ENCODE measurements at places on chromosomes 7 and 10.

GRCh38 chr7:106050746-106051117, 61.4 kb downstream of the SYPL1 start:
- peak; percentile 50 for DNase-seq

GRCh38 chr7:111091593-111092358, 849 bp downstream of the LRRN3 start:
- no peak for DNase-seq

DNA sequence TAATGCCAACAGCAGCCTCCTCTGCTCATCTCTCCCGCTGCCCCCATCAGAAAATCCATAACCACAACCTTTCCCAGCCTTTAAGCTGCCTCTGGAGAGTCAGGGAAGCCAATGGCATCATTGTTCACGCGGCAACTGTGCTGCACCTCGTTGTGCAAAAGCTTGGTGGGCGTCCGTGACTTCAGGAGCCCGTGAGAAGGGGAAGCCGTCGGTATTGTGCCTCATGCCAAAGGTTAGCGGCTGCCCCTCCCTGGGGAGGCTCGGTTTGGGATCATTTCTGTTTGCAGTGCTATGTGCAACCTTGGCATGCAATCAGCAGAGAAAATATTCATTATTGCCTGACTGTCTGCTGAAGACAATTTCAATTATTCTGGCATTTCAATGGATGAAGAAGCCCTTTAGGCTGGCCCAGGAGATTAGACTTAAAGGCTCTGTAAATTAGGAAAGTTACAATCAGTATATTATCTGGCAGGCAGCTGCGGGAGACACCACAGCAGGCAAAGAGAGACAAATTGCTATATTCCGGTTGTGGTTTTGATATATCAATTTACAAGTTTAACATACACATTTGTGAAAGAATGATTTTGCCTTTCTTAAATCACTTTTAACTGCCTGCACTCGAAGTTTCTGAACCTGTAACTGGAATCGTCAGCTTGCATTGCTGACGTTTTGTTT, 244.5 kb downstream of the GATA3 start:
- DNase-seq, result no peak

GRCh38 chr7:29017713-29018112, 59.6 kb upstream of the TRIL start:
- DNase-seq, result peak; percentile 6

- DNase-seq, result no peak
Measured at GRCh38 chr7:36794689-36795088, 70.4 kb upstream of the AOAH start.

- peak; percentile 50 for DNase-seq
Measured at GRCh38 chr7:46660402-46660980, 739.4 kb upstream of the IGFBP3 start.

DNA sequence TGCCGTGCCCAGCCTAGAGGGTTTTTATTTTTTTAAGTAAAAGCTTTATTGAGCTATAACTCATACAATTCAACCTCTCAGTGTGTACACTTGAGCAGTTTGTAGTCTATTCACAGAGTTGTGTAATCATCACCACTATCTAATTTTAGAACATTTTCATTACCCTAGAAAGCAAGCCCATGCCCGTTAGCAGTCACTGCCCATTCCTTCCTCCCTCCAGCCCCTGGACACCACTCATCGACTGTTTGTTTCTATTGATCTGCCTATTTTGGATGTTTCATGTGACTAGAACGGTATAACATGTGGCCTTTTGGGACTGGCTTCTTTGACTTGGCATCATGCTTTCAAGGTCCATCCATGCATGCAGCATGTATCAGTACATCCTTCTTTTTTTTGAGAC, 25.7 kb upstream of the SEC61A2 start:
- DNase-seq, result no peak

- no peak for DNase-seq
Measured at GRCh38 chr10:73937333-73938043, 26.6 kb downstream of the PLAU start.

- DNase-seq, result peak; percentile 7
Measured at GRCh38 chr7:125136755-125137532, 207.3 kb upstream of the POT1 start.

- DNase-seq, result no peak
Measured at GRCh38 chr7:721619-722248, 4.8 kb upstream of the DNAAF5 start.

- no peak for DNase-seq
Measured at GRCh38 chr10:80582286-80582960, 44.7 kb downstream of the SH2D4B start.

DNA sequence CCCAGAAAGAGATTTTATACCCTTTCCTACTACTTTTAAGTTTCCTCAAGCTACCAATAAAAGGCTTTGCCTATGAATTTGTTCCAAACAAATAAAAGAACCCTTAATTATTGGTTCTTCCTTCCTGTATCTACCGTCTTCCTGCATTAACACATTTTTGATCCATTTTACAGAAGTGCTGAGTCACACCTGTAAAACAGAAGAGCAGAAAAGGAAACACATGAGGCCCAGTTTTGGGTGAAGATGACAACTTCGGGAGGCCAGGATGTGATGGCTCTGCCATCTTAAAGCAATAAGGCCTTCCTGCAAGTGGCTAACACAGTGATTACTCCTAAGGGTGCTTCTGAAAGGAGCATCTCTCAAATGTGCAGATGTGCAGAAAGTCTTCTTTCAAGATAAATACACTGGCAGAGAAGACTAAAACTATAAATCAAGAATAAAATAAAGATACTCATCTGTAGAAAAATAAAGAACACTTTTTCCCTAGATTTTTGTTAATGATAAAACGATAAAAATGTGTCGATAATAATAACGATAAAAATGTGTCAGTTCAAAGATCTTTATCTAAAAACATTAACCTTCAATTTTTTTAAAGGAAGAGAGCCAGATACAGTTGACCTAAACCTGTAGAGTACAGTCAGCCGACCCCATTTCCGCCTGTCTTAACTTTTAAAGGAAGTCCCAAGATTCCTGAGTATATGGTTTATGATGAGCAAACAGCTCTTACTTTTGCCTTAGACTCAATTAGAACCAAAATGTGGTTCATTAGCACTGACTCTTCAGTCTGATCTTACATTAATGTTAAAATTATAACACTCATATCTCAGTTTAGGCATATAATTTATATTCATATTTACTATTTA, 108.6 kb downstream of the UBE2H start:
- no peak for DNase-seq

DNA sequence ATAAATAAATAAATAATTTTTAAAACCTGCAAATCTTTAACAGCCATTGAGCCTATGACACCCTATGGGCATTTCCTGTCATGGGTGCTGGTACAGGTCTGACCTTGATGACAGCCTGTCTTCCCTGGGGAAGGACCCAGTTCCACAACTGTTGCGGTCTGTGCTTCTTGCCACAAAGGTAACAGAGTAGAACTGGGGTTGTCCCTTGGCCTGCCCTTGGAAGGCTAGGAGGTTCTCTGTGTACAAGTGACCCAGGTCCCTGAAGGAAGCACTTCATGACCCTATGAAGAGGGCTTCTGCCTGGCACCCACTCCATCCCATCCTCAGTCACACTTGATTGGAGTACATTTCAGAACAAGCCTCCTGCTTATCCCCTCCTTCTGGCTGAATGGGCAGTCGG, 66.9 kb downstream of the OGDH start:
- DNase-seq, result no peak

- DNase-seq, result no peak
Measured at GRCh38 chr10:33780961-33781360, 446.5 kb upstream of the NRP1 start.

GRCh38 chr10:44925224-44925623, 14.1 kb downstream of the TMEM72 start:
- peak; percentile 6 for DNase-seq

DNA sequence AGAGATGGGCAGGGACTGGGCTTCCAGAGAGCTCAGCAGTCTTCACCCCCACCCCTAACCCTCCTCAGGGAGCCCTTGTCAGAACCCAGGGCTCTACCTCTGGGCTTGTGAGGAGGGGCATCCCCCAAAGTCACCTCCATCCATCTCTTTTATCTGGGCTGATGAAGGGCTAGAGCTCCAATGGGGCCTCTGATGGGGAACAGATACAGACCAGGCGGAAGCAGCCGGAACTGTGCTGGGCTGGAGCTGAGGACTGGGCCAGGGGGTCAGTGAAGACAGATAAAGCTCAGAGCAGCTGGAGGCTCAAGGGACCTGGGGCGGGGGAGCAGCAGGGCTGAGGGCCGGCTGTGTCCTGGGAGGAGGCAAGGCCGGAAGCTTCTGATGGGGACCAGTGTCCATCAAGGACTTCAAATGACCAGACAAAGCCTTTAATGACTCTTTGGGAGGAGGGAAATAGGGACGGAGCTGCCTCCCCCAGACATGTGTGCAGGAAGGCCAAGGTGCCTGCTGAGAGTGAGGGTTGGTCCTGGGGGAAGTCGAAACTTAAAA, 10.2 kb downstream of the KAZALD1 start:
- DNase-seq, result no peak

GRCh38 chr7:155412416-155413253, 45.3 kb upstream of the EN2 start:
- DNase-seq, result peak; percentile 6

DNA sequence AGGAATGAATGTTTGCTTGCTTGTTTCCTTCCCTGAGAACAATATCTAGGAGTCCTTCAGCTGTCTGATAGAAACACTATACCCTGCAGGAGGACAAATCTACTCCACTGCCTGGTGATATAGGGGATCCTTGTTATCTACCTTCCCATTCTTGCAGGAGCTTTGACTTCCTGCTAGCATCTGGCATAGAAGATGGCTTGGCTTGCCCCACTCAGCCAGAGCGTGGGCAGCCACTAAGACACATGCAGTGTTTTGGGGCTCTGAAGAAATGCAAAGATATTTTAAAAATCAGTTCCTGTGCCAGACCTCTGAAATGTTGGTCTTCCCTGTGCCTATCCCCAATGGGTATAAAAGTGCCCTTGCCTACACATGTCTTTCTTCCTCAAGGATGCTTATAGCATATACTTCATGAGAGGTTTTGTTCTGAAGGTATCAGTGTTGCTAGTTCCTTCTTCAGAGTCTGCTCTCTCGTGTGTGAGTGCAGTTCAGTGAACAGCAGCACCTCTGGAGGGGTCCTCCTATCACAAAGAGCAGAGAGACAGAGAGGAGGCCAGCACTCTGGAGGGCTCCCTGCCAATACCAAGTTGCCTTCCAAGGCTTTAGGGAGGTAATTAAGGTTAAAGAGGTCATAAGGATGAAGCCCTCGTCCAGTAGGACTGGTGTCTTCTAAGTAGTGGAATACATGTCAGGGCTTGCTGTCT, 149.1 kb upstream of the CALCR start:
- DNase-seq, result no peak

GRCh38 chr10:103533827-103534226, 40.3 kb downstream of the NEURL1 start:
- DNase-seq, result no peak

DNA sequence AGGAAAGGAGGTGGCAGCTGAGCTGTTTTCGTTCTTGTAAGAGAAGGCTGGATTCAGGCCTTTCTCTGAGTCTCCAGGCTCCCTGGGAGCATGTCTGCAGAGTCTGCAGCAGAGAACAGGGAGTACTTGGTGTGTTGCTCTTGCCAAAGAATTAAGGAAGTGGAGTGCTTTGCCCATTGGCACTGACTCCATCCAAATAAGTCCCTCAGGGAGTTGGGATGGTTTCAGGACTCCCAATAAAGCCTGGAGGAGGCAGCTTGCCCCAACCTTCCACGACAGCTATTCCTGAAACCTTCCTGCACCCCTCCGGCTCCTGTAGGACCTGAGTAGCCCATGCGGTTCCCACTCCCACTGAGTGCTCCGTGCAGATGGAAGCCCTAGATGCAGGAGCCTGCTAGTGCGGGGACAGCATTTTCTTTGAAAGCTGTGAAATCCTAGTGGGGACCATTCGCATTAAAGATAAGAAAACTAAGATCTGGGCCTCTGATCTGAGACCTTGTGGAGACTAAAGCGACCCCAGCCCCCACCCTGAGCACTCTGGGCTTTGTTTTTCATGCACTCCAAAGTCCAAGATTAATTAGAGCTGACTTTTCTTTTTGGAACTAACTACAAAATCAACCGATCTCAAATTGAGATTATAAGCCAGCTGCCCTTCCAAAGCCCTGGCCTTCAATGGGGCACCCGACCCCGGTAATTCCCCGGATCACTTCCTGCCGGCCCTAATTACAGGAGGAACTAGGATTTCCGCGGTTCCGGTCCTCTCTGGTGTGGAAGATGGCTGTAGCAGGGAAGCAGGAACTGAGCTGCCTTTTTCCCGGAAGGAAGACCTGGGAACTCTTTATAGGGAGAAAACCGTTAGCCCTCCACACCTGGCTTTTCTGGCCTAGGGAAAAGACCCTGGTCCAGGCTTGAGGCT, 110.2 kb downstream of the COL13A1 start:
- DNase-seq, result no peak

DNA sequence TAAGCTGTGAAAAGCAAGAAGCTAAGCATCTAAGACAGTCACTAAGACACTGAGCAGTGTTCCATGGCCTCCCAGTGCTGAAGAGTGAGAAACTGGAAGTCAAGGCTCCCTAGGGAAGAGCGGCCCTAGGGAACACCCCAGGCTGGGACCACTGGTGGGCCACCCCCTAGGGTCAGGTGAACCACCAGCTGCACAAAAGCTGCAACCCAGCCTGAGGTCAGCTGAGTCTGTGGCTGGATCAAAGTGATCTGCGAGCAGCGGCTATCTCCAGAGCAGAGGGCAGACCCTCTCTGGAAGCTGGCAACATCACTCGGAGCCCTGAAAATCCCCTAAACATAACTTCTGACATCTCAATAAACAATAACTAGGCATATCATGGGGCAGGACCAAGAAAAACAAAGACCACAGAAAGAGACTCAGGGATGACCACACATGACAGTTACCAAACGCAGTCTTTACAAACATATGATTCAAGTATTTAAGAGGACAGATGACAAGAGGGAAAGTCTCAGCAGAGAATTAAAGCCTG, 125.8 kb downstream of the DLG5 start:
- peak; percentile 34 for DNase-seq

DNA sequence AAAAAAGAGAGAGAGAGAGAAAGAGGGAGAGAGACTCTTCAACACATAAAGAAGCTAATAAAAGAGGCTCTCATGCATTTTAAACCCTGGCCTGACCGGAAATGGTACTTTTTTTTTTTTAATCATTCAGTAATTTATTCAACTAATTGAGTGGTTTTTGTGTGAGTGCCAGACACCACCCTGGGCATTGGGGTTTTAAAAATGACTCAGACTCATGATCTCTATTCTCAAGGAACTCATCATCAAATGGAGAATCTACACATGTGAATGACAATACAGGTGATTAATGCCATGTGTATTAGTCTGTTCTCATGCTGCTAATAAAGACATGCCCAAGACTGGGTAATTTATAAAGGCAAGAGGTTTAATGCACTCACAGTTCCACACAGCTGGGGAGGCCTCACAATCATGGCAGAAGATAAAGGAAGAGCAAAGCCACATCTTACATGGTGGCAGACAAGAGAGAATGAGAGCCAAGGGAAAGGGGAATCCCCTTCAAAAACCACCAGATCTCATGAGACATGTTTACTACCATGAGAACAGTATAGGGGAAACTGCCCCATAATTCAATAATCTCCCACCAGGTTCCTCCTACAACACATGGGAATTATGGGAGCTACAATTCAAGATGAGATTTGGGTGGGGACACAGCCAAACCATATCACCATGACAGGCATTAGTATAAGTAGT, 158.5 kb upstream of the AUTS2 start:
- no peak for DNase-seq

Data from IMR-90 (cell line).